ENCODE measurements at places on chromosomes 1 and 21.

GRCh38 chr1:183585038-183585437 is 5.2 kb downstream of the NCF2 start:
- no peak for DNase-seq

DNA sequence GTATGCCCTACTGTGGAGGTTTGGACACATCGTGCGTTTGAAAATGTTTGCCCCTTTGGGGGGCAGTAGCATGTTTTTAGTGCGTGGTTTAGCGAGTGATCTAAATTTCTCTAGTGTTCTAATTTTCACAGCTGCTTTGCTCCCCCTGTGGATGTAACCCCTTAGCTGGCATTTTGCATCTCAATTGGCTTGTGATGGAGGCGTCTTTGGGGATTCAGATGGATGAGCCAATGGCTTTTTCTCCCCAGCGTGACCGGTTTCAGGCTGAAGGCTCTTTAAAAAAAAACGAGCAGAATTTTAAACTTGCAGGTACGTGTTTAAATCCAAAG is 836 bp downstream of the CDC7 start:
- DNase-seq = no peak

- DNase-seq = peak; percentile 87
These were observed 39.1 kb upstream of the NFIA start for GRCh38 chr1:61043010-61043820.

DNA sequence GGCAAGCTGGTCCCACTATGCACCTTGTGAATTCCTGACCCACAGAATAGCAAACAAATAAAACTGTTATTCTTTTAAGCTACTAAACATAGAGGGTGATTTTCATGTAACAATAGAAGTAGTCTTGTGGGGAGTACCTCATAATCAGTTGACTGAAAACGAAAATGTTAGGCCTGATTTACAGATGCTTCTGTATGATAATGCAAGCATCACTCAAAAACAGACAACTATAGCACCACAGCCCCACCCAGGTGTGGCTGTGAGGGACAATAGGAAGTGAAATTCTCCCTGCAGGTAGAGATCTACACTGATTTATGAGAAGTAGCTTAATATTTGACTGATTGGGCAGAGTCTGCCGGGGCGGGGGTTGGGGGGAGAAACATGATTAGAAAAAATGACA is 26.5 kb upstream of the KRTAP19-8 start:
- DNase-seq = no peak

- no peak for DNase-seq
These were observed 255.1 kb downstream of the FGGY start for GRCh38 chr1:59552007-59552406.

GRCh38 chr1:3679799-3680453 is 27.6 kb downstream of the TP73 start:
- DNase-seq = no peak

- DNase-seq = no peak
These were observed 205.8 kb upstream of the LYPLAL1 start for GRCh38 chr1:218967836-218968235.

GRCh38 chr1:89941110-89941766 is 53.7 kb upstream of the ZNF326 start:
- peak; percentile 23 for DNase-seq

DNA sequence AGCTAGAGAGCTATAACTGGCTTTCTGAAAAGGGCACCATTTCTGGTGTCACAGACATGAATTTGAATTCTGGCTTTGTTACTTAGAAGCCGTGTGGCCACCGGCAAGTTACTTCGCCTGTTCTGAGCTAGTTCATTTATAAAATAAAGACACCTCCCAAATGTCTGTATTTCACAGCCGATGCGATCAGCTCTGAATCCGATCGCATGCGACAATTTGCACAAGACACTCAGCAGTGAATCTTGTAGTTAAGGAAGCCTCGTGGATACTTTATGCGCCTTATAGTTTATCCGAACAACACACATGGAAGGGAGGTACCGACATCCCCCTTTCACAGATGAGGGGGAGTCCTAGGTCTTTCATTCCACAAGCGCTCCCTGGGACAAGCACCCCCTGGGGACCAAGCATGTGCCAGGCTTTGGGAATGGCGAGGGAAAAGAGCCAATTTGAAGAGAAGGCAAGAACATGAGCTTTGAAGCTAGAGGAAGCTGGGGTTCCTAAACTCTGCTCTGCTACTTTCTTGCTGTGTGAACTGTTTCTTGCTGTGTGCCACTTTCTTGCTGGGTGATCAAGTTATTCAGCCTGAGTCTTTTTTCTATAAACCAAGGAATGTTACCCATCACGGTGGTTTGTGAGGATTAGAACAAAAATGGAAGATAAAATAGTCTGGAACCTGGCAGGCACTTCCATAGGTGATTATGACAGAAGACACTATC is 3.9 kb downstream of the ID3 start:
- DNase-seq = no peak

DNA sequence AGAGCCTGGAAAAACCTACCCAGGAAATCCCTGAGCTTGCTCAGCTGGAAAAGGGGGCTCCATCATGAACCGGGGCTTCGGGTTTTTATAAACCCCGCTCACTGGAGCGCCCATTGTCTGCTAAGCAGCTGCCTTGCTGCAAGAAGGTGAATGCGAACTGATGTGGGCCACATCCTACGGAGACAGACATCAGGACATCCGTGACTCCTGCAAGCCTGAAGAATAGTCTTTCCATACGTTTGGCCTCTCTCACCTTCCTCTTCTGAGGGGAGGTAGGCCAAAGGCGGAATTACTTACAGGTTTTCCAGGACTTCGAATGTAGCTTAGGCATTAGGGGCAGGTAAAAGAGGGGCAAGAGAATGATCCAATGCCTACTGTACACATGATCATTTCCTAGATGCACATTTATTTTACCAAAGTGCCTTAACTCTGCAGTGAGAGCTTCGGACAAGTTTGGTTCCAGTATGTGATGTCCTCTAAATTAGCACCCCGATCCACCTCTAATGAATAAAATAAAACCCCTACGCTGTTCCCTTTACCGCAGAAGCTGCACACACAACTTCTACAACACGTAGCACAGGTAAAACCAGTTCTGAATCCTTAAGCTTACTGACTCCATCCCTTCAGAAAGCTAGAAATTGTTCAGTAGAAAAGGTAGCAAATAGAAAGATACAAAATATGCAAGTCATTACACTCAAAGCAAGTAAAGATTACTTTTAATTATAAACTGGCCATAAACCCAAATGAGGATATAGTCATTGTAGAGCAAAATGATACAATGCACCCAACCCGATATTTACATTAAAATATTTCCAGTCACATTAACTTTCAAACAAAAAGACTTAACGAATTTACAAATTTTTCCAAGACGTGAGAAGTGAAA is 866 bp upstream of the SORT1 start:
- no peak for DNase-seq

- DNase-seq = no peak
These were observed 41.7 kb downstream of the WNT4 start for GRCh38 chr1:22101199-22101598.

- no peak for DNase-seq
These were observed 9.4 kb downstream of the IPO9 start for GRCh38 chr1:201838381-201838780.

GRCh38 chr1:165411396-165411795 is 33.5 kb downstream of the RXRG start:
- no peak for DNase-seq

- no peak for DNase-seq
These were observed 36.4 kb upstream of the ETS2 start for GRCh38 chr21:38769191-38769780.

DNA sequence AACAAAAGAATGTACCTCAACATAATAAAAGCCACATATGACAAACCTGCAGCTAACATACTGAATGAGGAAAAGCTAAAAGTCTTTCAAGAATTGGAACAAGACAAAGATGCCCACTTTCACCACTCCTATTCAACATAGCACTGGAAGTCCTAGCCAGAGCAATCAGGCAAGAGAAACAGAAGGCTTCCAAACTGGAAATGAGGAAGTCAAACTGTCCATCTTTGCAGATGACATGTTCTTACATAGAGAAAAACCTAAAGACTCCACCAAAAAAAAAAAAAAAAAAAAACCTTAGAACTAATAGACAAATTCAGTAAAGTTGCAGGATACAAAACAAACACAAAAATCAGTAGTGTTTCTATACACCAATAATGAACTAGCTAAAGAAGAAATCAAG is 20.2 kb downstream of the NSL1 start:
- no peak for DNase-seq

DNA sequence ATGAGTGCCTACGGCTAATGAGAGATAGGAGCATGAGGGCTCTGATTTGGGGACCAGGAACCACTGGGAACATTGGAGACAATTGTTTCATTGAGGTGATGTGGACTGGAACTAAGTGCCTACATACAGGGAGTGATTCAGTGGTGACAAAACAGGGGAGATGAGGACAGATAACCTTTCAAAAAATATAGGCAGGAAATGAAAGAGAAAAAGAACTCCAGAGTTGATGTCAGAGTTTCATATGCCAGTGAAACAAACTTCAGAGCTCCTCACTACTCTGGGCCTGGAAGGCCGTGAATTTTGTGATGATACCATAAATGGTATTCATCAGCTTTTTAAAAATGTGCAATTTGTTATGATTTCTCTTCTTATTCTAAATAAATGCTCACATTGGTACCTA is 39.3 kb downstream of the FASLG start:
- DNase-seq = no peak

GRCh38 chr1:157819215-157819614 is 705 bp downstream of the FCRL1 start:
- DNase-seq = no peak
